DMS 273 treated with DMSO at 0.1 percent for 48 hours (cell line): ENCODE measurements at places on chromosomes 11 and 22.

DNA sequence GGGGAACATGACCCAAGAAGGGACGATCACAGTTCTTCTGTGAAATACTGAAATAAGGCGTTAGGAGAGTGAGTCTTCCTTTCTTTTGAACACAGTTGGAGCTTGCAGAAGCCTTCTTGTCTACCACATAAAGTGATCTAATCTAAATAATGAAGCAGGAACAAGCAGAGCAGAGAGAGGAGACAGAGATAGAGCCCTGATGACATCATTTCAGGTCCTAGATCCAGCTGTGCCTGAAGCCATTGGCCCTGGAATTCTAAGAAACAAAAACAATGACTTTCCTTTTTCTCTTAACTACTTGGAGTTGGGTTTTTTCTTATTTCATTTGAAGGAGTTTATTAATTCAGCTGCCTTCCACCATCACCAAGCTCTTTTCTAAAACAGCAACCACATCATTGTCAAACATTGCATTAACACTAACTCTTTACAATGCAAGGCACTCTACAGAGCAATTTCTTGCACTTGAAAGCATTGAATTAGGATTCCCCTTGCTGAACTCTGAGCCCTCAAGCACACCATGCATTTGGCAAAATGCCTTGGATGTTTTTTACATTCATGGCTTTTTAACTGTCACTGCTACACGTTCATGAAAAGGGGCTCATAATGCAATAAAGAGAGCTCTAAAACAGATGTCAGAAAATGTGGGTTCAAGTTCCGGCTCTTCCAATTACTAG, 117.2 kb upstream of the TIMP3 start:
- no peak for DNase-seq

DNA sequence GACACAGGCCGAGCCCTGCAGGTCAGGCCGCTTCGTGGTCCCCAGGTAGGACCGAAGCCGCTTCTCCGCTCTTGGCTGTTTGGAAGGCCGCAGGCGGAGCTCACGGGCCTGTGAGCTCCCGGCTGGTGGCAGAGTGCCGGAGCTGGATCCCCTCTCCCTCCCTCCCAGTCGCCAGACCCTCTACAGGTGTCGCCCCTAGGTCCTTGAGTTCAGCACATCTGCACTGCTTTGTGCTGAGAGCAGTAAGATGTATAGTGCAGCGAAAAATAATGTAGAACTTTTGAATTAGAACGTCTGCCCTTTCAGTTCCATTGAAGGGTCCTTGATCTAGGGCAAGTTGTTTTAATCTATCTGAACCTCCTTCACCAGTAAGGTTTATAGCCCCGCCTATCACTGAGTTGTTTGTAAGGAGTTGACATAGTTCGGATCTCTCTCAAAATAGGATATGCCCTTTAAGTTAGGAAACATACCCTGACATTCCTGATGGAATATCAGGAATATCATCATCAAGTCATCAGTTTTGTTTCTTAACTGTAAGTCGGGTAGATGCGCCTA, 419 bp downstream of the ANKRD49 start:
- DNase-seq, result no peak

GRCh38 chr22:48715511-48715910, 1112.2 kb downstream of the BRD1 start:
- DNase-seq, result no peak

DNA sequence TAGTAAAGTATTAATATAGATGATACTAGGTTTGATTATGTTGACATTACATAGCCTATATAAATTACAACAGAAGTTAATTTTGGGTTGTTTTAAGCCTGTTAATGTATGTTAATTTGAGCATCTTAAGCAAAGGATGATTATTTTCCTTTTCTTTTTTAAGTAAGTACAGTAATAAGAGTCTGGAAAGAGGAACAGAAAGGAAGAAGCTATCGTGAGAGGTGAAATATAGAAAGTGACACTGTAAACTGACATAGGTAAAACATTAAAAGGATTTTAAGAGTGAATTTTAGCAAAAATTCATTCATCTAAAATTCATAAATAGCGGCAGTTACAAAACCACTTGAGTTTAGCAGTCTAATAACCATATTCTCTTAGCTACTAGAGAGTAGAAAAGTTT, 45.5 kb downstream of the FAR1 start:
- DNase-seq, result no peak

DNA sequence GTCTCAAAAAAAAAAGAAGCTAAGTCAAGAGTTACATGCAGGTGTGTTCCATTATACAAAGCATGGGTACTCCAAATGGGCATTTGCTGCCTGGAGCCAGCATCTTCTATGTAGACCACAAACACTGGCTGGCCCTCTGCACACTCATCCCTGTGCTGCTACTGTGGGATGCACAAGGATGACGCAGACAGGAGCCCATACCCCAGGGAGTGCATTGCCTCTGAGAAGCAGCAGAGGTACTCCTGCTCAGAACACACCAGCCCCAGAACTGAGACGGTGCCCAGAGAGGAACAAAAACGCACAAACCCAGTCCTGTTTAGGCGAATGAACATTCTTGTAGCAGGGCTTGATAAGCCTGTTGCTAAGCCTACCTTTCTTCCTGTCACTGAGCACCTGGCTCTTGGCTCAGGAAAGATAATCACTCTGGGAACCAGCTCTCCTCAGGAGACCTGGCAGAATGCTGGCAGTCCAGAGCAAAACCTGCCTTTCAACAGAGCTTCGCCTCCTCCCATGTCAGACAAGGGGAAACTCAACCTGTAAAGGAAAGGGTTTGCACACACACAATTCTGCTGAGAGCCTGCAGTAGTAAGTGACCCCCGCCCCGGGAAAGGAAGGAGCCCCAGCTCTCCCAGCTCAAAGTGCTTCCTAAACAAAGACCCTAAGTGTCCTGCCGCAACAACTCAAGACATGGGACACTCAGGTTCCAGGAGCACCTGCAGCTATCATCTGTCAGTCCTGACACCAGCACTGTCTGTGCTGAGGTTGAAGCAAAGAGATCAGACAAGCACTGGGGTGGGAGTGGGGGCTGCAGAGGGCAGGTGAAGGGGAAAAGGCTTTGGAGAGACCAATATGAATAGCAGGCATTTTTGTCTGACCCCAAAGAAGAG, 145.7 kb downstream of the TENM4 start:
- DNase-seq, result no peak

- no peak for DNase-seq
These were observed 598.0 kb downstream of the BRD1 start for GRCh38 chr22:49229483-49230193.

- DNase-seq, result no peak
These were observed 31.5 kb downstream of the SLC35F2 start for GRCh38 chr11:107827041-107827440.
